Caki2 (cell line): ENCODE measurements at places on chromosomes 11 and 22. TPM values are rescaled to one million over a fixed set of nuclear protein-coding genes. Genes with fewer than 3 reads are reported as not detected.

Gene ACR
- not detected in 2 replicates for total RNA-seq

DNA sequence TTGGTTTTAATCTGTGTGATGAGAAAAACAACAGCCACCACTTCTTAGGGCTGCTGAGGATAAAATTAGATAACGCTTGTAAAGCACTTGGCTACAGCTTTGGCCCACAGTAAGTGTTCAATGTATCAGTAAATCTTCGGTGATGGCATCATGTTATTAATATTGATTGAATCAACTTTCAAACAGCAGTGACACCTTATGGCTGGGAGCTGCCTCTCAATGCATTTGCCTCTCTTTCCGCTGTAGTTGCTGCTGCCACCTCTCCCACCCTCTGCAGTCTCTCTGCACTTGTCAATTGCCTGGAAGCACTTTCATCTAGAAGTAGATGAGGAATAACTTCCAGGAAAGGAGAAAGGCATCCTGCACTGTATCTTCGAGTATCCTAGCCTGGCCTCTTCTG is 491.1 kb downstream of the OPCML start:
- no peak for DNase-seq

Gene PACSIN3
- 31.9 and 35.9 TPM in 2 replicates for total RNA-seq

DNA sequence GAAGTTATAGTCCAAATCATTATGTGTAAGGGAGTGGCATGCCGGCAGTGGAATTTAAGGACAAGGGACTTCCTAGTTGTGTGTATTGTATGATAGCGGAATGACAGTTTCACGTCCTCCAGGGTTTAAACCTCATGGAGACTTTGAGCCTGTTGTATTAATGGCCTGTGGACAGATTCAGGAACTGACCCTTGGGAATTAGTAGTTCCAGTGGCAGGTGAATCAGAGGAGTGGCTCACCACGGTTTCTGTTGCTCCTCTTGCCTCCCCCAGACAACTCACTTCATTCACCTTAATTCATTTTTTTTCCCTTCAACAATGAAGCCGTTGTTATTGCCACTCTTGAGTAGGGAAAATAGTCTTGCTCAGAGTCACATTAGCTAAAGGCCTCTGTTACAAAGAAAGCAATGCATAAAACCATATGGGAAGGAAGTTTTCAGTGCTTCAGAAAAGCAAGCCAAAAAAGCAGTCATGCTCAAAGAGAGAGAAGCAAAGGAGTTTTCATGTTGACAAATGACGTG is 22.6 kb downstream of the AMOTL1 start:
- DNase-seq, result peak; percentile 7
